ENCODE measurements at places on chromosomes 2 and 18.
A peak's percentile ranks its signal among the peaks of the same experiment; 100 is the strongest.

- peak; percentile 47 for DNase-seq
Measured at GRCh38 chr18:77105028-77105427, 27.6 kb downstream of the MBP start.

- DNase-seq: no peak
Measured at GRCh38 chr2:196233805-196234475, 62.6 kb upstream of the STK17B start.

GRCh38 chr2:167215595-167215994 lies 327.3 kb downstream of the XIRP2 start:
- DNase-seq: no peak

GRCh38 chr2:215320102-215320501 lies 8.2 kb downstream of the ATIC start:
- no peak for DNase-seq
